Right kidney (tissue), 9 donors: ENCODE measurements at places on chromosomes 7 and 10.

GRCh38 chr7:19815546-19815945 lies 42.1 kb upstream of the TMEM196 start:
- DNase-seq: no peak

GRCh38 chr7:150375662-150376521 lies 3.2 kb upstream of the ZNF775 start:
- no peak for DNase-seq

DNA sequence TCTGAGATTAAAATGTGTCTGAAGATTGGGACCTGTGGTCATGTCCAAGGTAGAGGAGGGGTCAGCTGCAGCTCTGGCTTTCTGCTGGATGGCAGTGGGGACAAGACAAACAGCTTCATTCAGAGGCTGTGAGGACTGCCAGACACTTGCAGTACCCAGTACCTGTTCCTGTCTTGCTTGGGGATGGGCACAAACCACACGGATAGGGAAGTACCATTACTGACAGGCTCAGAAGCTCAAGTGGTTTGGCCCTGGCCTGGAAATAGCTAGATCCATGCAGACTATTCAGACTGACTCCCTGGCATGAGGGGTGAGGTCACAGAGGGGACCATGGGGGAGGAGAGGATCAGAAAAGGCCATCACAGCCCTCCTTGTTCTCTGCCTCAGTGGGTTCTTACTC lies 56.0 kb upstream of the COMTD1 start:
- DNase-seq: no peak

GRCh38 chr7:27156508-27156898 lies at the start of gene HOXA7:
HOXA7 (minus strand) TSS chr7:27156675; CDS start chr7:27156545, 130 bp downstream.
- peak; percentile 85 for DNase-seq

GRCh38 chr10:75358835-75359421 lies 42.6 kb downstream of the ZNF503 start:
- no peak for DNase-seq

- no peak for DNase-seq
Measured at GRCh38 chr7:28195910-28196620, 15.5 kb upstream of the JAZF1 start.

DNA sequence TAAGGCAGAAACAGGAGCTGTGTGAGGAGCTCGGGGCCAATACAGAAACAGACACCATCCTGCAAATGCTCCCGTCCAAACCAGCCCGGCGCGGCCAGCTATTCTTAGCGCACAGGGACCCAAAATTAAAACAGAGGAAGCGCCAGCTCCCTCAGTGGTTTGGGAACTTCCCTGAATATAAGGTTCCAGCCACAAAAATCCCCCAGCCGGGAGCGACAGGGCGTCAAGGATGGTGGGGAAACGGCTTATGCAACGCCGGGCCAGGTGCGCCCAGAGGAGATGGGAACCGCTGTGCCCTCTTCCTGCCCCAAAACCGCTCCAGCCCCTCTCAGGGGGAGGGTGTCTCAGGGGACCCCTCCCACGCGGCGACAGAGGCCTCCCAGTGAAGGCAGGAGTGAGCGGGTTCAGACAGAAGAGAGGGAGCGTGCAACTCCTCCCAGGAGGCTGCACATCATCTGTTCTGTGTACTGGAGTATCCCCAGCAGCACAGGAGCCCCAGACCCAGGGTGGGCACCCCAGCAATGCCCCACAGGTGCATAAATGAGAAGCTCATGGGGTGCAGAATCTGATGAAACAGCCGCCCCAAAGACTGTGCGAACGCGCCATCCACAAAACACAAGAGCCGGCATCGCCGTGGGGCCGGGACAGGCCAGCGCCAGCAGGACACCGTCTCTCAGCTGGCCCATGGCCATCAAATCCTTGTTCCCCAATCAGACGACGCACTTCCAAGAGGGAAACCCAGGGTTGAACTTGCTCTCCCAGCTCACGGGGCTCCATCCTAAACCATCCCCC lies 73.9 kb upstream of the PDGFA start:
- no peak for DNase-seq

DNA sequence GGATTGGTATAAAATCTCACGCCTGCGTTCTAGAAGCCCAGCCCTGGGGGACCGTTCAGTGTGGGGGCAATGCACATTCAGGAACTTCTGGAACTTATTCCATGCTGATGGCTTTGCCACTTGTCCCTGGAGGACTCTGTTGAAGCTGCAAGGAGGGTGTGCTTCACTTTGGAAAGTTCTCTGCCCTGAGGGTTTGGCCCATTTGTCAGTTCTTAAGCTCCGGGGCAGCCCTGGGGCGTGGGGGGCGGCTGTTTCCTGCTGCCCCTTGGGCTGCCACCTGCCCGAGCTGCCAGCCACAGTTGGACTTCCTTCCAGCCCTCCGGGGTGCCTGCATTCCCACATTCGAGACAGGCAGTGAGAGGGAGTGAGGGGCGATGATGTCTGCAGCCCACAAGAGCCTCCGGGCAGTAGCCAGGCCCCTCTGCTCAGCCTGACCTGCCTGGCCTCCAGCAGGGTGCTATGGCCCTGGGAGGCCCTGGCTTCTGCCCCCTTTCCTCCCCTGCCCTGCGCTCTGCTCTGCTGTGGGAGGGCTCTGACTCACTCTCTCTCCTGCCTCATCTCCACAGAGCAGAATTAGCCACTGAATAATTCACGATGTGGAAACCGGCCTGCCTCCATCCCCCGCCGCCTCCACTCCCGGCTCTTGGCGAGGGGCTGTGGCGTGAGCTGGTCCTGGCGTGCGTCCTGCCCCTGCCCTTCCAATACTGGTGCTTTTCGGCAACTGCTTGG lies 1.9 kb downstream of the TTYH3 start:
- DNase-seq: peak; percentile 55

DNA sequence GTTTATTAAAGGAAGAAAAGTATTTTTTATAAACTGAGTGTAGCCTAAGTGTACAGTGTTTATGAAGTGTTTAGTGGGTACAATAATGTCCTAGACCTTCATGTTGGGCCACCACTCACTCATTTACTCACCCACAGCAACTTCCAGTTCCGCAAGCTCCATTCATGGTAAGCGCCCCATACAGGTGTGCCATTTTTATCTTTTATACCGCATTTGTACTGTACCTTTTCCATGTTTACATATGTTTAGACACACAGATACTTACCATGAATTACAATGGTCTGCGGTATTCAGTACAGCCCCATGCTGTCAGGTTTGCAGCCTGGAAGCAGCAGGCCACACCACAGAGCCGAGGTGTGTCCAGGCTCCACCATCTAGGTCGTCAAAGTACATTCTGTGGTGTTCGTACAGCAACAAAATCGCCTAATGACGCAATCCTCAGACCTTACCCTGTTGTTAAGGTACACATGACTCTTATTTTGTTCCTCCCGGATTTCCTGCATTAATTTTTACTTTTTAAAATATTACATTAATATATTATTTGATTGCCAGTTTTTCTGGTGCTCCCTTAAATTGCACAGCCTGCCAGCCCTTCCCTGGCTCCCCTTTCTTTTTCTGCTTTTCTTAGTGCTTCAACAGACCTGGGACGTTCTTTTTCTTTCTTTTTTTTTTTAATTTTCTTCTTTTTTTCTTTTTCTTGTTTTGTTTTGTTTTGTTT lies 881 bp upstream of the SSBP1 start:
- no peak for DNase-seq

DNA sequence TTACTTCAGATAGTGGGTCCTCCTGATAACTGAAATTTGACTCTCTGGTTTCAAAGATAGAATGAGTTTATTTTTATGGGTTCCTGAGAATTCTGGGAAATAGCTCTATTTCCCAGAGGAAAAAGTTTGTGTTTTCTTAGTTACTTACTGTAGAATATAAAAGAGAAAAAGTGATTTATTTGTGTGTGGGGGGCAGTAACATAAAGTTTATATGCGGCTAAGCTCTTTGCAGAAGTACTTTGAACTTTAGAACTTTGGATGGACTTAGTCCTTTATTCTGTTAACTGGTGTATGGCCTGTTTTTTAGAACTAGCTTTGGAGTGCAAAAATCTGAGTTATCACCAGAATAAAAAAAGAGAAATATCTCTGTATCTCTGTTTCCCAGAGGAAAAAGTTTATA lies 157.1 kb downstream of the BBS9 start:
- no peak for DNase-seq

DNA sequence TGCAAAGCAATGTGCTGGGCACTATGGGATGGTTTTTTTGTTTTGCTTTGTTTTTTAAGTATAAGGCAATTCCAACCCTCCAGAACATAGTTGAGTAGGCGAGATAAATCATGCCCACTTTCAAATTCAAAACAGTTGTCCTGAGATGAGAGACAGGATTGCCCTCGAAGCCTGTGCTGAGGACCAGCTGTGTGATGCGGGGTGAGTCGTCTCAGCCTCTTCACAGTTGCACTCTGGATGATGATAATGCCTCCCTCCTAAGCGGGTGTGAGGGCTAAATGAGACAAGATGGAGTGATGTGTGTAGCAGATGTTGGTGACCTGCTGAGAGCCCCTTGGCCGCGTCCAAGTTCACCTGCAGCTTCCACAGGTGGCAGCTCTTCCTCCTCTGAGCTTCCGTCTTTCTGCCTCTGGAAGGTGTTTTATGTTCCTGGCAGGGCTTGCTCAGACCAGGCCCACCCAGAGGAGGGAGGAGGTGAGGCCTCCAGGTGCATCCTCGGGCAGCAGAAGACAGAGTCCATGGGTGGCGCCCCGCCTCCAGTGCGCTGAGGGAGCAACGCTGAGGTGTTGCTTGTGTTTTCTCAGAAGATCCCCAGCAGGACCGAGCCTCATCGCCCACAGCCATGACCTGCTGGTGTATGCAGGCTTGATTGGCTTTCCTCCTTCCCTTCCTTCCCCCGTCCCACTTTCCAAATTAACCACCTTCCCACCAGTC lies 30.6 kb downstream of the ECHDC3 start:
- DNase-seq: no peak

DNA sequence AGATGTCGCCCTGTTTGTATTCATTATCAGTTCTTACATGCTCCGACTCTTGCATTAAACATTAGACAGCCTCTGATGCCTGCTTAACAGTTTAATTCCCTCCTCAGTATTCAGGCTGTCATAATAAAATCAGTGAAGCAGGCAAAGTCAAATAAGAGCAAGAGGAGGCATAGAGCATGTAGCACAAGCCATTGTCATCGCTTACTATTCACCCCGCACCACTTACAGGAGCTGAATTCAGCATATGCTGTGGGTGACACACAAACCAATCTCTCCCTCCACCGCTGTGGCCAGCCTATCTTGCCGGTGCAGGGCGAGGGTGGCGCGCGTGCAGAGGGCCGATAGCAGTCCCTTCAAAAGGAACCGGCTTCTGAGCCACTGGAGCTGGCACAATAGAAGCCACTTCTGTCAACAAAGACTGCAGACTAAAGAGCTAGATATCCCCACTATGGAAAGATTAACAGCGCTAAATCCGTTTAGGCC lies 433.2 kb upstream of the MGMT start:
- no peak for DNase-seq

GRCh38 chr7:18508443-18509427 lies 13.2 kb downstream of the HDAC9 start:
- DNase-seq: no peak

GRCh38 chr7:137519947-137520346 lies 176.4 kb upstream of the PTN start:
- no peak for DNase-seq

GRCh38 chr10:113356794-113357680 lies 195.8 kb upstream of the HABP2 start:
- DNase-seq: no peak

GRCh38 chr10:27857616-27858015 lies 112.0 kb upstream of the MKX start:
- DNase-seq: no peak

DNA sequence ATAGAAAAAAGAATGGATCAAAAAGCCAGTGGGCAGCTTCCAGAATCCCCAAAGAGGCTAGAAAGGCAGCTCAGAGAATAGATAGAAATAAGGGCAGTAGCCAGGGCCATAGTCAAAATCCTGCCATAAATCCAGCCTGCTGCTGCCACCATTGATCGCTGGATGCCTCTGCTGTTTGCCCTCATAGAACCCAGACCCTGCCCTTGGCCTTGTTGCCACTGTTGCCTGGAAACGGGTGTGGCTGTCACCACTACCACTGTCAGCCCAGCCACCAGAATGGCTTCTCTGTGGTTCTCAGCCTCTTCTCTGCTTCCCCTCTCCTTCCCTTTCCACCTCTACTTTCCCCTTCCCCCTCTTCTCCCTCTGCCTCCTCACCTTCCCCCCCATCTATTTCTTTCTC lies 57.8 kb downstream of the HHEX start:
- DNase-seq: no peak

DNA sequence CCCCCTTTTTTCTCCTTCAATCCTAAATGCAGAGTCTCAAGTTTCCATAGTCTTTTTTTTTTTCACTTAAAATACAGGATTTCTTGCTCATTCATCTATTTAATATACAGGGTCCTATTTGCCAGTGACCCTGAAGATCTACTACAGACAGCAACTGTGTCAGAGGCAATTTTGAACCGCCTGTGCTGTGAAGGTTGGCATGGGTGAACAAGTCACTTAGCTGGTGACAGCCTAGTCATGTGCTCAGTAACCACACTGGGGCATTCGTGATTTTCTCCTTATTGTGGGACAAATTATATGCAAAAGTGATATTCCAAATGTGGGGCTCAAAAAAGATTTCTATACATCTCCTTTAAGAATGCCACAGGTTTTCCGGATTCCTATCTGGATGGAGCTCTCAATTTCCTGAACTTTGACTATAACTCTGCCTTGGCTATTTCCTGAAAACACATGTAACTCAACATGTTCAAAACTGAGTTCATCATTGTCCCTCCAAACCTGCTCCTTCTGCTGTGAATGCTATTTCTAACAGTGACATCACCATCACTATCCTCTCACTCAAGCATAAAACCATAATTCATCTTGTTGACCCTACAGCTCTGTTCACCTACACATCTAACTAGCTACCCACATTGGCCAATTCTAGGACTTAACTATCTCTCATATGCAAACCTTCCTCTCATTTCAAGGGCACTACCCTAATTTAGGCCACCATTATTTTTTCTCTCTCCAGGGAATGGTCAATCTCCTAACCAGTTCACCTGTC lies 36.7 kb downstream of the CDK6 start:
- DNase-seq: no peak

- no peak for DNase-seq
Measured at GRCh38 chr7:51029131-51029530, 246.4 kb upstream of the GRB10 start.

GRCh38 chr10:117345143-117345542 lies 30.1 kb downstream of the PDZD8 start:
- DNase-seq: no peak

DNA sequence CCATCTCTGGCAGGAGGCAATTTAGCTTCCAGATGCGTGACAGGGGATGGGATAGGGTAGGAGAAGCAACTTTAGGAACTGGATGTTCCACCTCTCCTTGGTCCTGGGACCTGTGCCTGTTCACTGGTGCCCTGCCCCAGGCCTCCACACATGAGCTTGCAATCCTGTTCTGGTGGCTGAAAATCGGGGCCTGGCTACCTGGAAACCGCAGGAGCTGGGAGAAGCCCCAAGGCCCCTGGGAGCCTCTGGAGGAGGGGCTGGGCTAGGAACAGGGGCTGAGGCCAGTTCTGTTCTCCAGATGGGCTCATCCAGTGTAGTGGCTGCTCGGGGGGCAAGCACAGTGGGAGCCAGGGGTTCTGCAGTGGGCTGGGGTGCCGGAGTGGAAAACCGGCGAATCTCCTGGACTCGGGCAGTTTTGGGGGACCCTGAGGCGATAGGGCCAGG lies 5.3 kb upstream of the MYOZ1 start:
- no peak for DNase-seq

- no peak for DNase-seq
Measured at GRCh38 chr10:16949816-16950215, 132.6 kb upstream of the RSU1 start.

GRCh38 chr10:94180576-94180975 lies 182.2 kb downstream of the NOC3L start:
- no peak for DNase-seq

GRCh38 chr7:10238641-10239040 lies 735.0 kb upstream of the PHF14 start:
- no peak for DNase-seq
